CD4-positive, alpha-beta T cell (primary cell): ENCODE measurements at places on chromosomes 3 and 15.

GRCh38 chr3:52030714-52031310 lies 25.6 kb downstream of the DUSP7 start:
- no peak for DNase-seq

DNA sequence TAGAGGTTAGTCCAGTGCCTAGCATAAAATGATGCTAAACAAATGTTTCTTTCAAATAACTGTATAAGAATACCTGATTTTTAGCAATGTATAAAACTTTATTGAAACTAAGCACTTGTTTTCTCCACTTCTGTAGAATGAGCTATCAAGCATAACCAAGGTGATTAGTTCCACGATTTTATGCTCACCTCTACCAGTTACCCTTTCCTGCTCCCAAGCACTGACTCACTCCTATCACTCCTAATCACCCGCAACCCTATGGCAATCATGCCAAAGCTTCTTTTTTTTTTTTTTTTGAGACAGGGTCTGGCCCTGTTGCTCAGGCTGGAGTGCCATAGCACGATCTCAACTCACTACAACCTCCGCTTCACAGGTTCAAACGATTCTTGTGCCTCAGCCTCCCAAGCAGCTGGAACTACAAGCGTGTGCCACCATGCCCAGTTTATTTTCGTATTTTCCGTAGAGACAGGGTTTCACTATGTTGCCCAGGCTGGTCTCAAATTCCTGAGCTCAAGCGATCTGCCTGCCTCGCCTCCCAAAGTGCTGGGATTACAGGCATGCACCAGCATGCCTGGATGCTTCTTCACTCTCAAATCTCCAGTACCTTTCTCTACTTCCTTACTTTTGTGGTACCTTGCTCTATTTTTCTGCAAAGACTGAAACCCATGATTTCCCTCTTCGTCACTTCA lies 3.9 kb downstream of the HSPBAP1 start:
- DNase-seq, result no peak

DNA sequence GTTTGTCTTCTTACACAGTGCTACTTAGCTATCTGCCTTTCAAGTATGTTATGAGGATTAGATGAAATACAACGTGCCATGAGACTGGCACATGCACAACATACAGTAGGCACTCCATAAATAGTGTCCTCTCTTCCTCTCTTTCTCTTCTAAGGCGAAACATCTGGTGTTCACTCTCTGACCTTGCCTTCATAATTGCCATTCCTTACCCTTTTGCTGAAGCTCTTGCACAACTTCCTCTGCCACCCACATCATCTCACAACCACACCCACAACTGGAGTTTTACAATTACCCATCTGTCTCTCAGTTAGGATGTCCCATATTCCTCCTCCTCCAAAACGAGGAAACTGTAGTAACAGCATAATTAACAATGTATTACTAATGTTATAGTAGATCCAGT lies 26.4 kb upstream of the ACP3 start:
- DNase-seq, result no peak

GRCh38 chr15:76176059-76176458 lies 116.3 kb downstream of the TMEM266 start:
- no peak for DNase-seq

DNA sequence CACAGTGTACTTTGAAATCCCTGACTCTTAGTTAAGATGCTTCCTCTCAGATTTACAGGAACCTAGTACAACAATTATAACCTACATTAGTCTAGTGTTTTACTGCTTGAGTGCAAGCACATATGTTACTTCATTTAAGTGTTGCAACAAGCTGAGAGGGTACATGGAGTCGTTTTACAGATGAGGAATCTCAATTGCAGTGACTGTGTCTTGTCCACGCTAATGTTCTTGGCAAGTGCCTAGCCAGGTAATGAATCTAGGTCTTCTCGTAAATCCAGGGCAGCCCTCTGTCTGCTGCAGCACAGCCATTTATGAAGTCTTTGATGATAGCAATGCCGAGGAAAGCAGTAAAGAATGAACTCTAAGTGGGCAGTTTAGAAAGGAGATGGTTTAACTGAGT lies 384.4 kb upstream of the ARPP21 start:
- DNase-seq, result no peak

DNA sequence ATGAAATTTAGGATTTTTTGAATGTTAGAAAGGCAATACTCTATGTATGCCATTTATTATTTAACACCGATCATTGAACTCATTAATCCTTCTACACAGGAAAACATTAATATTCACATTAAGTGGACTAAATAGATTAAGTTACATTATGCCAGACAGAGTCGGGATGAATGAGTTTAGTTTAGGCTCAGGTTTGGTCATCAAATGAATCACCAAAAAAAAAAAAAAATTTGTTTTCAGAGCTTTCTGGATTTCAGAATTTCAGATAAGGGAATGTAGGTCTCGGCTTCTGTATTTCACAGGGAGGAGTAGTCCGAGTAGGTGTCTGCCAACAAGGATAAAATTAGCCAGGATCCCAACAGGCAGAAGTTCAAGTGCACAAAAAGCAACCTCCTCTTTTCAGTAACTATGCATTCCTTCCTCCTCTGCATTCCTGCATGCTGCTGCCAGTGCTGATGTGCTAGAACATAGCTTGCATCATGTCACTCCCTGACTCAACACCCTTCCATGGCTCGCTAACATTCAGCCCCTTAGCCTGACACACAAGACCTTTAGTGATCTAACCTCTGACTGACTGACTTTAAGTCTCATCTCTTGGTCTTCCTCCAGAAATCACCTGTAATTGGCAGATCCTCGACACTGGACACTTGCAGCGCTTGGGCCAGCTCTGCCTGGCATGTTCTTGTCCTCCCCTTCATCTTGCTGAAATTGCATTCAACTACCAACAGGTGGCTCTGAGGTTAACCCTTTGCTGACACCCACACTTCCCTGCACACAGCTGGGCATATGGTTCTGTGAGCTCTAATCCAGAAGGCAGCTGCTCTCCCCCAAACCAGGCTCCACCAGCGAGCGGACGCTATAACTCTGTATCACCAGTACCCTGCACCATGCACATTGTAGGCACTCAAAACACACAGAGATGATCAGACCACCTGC lies 145.4 kb upstream of the PROK2 start:
- no peak for DNase-seq

DNA sequence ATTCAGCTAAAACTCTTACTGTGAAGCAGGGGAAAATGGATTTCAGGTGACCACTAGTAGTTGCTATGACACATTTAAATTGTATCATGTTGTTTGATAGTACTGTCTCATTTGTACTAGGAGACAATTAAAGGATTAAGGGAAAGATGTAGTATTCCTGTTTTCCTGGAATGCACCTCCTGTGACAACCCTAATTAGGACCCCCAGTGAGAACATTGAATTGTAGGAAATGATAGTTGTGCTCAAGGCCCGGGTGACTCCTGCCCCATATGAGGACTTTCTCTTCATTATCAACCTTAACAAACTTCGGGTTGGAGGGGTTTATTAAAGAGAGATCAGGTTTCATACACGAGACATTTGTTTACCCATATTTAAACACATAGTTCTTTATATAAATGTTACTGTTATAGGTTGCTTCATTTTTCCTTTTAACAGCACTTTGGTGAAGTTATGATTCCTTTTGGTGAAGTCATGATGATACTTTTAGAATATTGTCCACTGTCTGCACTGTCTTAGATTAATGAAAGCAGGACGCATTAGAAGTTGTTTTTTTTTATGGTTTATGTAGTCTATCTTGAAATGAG lies 392.6 kb upstream of the NAALADL2 start:
- DNase-seq, result no peak

DNA sequence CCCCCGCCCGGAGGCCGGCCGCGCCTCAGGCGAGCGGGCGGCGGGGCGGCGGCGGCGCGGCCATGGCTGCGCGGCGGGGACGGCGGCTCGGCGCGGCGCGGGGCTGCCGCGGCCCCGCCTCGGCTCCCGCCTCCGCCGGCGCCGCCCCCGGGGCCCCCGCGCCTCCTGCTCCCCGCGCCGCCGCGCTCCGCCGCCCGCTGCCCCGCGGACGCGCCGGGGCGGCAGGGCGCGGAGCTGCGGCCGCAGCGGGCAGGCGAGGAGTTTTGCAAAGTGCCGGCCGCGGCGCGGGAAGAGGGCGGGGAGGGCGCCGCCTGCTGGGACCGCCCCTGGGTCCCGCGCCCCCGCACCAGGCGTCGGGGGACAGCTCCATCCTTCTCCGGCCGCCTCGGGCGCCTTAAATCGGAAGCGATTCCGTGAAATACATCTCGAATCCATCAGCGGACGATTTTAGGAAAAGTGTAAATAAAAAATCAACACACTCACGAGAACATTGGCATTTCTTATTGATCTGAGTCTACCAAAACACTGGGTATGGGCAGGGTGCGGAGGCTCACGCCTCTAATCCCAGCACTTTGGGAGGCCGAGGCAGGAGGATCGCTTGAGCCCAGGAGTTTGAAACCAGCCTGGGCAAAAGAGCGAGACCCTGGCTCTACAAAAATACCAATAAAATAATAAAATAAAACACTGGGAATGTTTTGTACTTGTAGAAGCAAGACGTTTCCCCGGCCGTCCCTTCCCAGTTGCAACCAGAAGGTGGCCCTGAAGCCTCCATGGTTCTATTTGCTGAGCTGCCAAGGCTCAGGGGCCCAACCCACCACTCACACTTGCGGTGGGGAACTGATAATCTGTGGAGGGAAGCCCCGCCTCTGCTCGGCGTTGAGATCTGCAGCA lies 136.9 kb downstream of the NUP210 start:
- no peak for DNase-seq

GRCh38 chr3:60298141-60298540 lies 953.1 kb downstream of the FHIT start:
- no peak for DNase-seq

GRCh38 chr3:44125246-44125645 lies 116.4 kb upstream of the TOPAZ1 start:
- no peak for DNase-seq

DNA sequence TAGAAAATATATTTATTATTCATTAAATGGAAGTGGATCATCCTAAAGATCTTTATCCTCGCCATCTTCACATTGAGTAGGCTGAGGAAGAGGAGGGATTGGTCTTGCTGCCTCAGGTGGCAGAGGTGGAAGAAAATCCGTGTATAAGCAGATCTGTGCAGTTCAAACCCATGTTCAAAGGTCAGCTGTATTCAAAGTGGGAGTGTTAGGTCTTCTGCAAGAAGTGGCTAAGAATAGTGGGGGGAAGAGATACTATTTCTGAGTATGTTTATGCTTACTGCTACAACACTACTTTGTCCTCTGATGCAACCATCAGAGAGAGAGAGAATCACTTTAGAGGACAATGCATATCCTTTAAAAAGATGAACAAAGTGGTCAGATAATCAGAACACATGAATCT lies 39.5 kb downstream of the YEATS2 start:
- no peak for DNase-seq

- no peak for DNase-seq
These were observed 267.4 kb upstream of the GADL1 start for GRCh38 chr3:31161889-31162288.

GRCh38 chr3:150797155-150797554 lies 34.2 kb upstream of the SIAH2 start:
- no peak for DNase-seq

- DNase-seq, result no peak
These were observed 1.8 kb downstream of the HES1 start for GRCh38 chr3:194137506-194138474.

DNA sequence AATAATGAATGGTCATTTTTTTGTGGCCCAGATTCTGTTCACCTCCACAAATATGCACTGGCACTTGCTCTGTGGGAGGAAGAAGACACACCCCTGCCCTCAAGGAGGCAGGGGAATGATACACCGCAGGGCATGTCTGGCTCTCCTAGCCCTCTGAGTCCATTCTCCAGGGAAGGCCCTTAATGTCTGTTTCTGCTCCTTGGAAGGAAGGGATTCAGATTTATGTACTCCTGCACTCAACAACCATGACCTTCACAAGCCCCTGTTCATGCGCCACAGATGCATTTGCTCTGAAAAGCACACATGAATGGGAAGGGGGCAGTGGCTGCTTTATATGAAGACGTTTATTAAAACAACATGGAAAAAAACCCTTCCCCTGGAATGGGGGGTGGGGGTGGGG lies 333.8 kb downstream of the EPHB1 start:
- no peak for DNase-seq

DNA sequence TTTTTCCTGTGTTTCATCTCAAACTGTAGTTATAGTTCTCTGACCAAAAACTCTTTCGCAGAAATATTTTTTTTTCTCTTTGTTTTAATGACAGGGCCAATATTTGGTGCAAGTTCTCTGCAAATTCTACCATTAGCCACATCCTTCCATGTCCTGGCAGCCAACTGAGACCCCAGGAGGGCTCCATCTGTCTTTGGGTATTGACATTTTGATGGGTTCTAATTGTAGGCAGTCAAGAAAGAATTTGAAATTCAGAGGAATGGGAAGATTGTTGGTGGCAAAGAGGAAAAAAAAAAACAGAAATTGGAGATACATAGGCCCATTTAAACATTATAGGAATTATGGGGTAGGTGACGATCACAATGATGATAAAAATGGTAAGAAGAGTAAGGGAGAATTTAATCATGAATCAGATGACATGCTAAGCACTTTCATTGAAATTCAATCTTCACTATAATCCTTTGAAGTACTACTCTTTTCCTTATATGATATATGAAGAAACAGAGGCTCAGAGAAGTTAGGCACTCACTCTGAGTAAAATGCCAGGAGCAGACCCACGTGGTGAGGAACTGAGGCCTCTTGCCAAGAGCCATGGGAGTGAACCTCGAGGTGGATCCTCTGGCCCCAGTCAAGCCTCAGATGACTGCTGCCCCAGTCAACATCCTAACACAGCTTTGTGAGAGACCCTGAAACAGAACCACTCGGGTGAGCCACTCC lies 151.4 kb downstream of the PDZRN3 start:
- DNase-seq, result no peak

DNA sequence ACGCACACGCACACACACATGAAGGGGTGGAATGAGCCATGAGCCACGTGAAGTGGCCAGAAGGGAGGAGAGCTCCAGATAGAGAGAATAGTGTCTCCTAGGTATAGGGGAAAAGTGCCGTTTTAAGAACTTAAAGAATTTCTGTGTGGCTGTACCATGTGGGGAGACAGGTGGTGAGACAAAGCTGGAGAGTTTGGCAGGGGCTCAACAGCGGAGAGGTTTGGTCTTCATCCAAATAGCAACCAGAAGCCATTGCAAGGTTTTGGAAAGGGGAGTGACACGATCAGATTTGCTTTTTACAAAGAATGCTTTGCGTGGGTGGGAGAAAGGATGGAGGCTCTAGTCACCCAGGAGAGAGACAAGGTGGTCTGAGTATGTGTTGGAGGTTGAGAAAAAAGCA lies 146.0 kb downstream of the IL20RB start:
- no peak for DNase-seq

GRCh38 chr15:58556541-58556940 lies 124.8 kb downstream of the LIPC start:
- DNase-seq, result no peak

DNA sequence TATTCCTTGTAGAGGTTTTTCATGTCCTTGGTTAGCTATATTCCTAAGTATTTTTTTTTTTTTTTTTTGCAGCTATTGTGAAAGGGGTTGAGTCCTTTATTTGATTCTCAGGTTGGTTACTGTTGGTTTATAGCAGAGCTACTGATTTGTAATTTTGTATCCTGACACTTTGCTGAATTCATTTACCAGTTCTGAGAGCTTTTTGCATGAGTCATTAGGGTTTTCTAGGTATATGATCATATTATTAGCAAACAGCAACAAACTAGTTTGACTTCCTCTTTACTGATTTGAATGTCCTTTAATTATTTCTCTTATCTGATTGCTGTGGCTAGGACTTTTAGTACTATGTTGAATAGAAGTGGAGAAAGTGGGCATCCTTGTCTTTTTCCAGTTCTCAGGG lies 737.4 kb downstream of the ZNF385D start:
- DNase-seq, result no peak

- DNase-seq, result no peak
These were observed 135.8 kb downstream of the THSD4 start for GRCh38 chr15:71250936-71251583.
